Lung (tissue), 17 donors: ENCODE measurements at places on chromosomes 7 and 10. TPM values are rescaled to one million over a fixed set of nuclear protein-coding genes. Genes with fewer than 3 reads are reported as not detected.
A peak's percentile ranks its signal among the peaks of the same experiment; 100 is the strongest.

The KCNK18 gene
- not detected for polyA plus RNA-seq

DNA sequence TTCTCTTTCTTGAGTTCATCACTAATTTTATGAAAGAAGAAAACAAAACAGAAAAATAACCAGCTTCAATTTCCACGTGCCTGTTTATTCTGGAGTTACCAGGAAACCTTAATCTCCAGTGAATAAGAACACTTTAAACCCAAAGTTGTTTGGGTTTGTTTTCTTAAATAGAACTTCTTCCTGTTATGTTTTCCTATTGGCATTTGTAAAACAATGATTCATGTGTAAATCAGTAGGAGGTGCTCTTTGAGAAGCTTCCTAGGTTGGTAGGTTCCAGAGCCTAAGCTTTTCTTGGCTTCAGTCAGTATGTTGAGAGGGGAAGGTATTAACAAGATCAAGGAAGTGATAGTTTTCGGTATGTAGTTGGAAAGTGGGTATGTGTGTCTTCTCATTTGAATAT is 119.0 kb downstream of the BICC1 start:
- DNase-seq, result no peak

GRCh38 chr10:33155720-33156638 is 178.5 kb downstream of the NRP1 start:
- DNase-seq, result peak; percentile 18

DNA sequence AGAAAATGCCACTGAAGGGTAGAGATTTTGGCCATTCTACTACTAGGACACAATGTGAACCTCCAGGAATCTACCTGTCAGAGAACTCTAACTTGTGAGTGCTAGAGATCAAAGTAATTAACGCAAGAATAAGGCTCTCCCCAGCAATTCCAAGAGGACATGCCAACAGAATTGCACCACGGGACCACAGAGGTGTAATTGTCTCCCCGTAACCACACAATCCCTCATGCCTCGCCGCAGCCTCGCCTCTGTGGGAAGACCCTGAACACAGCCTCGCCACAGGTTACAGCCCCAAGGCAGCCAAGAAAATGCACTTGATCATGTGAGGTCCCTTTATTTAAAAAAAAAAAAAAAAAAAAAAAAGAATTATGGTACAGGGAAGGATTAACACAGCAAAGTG is 29.5 kb downstream of the CDCA7L start:
- DNase-seq, result no peak

The SLC18A3 gene
- not detected for polyA plus RNA-seq

GRCh38 chr7:87154166-87154565 is 1.9 kb downstream of the DMTF1 start:
- DNase-seq, result no peak

The PTPN20 gene
- polyA plus RNA-seq, result 0.57 TPM

DNA sequence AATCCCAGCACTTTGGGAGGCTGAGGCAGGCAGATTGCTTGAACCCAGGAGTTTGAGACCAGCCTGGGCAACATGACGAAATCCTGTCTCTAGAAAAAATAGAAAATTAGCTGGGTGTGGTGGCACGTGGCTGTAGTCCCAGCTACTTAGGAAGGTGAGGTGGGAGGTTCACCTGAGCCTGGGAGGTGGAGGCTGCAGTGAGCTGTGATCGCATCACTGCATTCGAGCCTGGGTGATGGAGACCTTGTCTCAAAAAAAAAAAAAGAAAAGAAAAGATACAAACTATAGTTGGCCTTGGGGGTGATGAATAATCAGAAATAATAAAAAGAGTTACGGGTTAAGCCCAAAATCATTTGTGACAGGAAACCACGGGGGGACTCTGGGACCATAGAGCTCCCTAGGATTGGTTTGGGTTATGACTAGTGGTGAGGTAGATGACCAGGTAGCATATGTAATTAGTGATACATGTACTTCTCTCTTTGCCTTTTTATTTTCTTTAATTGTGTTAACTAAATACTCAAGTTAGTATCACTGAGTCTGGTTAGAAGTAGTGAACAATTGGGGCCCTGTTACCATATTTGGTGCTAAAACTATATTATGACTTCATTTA is 10.4 kb upstream of the ASCC1 start:
- no peak for DNase-seq

DNA sequence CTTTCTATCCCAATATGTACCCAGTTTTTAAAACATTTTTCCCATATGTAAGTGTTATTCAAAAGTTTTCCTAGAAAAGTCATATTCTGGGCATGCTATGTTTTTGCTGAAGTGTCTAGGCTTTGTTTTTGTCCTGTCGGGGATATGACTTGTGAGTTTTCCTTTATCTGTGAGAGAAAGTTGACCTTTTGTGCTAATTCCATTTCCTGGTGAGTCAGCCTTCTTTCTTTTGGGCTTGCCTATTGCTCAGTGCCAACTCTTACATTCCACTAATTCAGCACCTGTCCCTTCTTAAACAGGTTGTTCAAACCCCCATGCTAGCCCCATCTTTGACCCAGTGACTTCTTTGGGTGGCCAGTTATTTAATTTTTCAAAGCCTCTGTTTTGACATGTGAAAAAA is 146.2 kb downstream of the AHR start:
- no peak for DNase-seq

The FAM25G gene
- not detected for polyA plus RNA-seq

The TBATA gene
- polyA plus RNA-seq, result not detected

- peak; percentile 51 for DNase-seq
Measured at GRCh38 chr7:130070861-130071622, 708 bp downstream of the KLHDC10 start.

- peak; percentile 0 for DNase-seq
Measured at GRCh38 chr10:8150401-8150905, 96.0 kb downstream of the GATA3 start.

GRCh38 chr10:11276449-11276990 is 258.8 kb downstream of the CELF2 start:
- no peak for DNase-seq

DNA sequence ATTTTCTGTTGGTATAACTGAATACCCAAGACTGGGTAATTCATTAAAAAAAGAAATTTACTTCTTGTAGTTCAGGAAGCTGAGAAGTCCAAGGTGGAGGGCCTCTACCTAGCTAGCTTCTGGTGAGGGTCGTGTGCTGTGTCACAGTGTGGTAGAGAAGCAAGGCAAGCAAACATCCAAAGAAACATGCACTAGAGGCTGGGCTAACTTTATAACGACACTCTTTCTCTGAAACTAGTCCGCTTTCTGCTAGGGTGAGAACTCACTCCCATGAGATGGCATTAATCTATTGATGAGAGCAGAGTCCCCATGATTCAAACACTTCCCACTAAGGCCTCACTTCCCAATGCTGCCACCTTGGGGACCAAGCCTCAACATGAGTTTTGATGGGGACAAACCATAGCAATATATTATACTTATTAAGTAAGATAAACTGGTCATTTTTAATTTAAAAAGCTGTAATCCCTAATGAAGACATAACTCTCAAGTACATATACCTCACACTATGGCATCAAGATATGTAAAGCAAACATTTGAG is 50.8 kb downstream of the PHYHIPL start:
- DNase-seq, result no peak

- DNase-seq, result peak; percentile 46
Measured at GRCh38 chr10:77638321-77639101, 903 bp upstream of the KCNMA1 start.

The MEST gene
- polyA plus RNA-seq, result 91.1 TPM

GRCh38 chr10:4199196-4199595 is 414.2 kb upstream of the KLF6 start:
- DNase-seq, result no peak

DNA sequence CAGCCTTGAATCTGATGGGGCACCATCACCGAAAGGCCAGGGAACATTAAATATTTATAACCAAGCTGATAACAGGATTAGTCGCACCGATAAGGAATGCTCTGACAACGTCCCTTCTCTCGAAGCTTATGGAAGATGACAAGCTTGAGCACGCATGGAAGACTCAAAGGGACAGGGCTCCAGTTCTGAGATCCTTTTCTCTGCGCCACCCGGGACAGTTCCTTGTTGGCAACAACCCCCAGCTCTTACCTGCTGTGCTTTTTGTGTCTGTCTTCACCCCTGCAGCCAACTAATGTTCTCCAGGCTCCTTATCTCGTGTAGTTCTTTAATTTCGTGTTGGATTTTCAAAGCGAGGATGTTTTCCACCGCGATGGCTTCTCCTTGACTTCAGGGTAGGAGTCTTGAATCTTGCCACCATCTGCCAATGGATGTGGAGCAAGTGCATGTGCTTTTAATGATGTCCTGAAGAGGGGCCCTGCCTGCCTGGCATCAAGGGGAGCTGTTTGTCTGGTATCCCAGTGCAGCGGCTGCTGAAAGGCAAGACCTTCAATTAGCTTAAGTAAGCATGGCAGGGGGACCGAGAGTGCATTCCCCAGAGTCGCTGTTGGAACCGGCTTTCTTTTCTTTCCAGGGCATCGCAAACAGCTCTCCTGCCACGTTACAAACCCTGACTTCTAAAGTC is 354 bp upstream of the FERD3L start:
- no peak for DNase-seq
